ENCODE measurements at places on chromosomes 5 and 9. TPM values are rescaled to one million over a fixed set of nuclear protein-coding genes. Genes with fewer than 3 reads are reported as not detected.

The MARCOL gene
- total RNA-seq = not detected

The CCDC183 gene
- 7.3 TPM for total RNA-seq

The GARIN3 gene
- total RNA-seq = not detected

The TDRD7 gene
- total RNA-seq = 31.9 TPM

The ACO1 gene
- 33.6 TPM for total RNA-seq

The TEX48 gene
- total RNA-seq = not detected

The SRD5A1 gene
- 16.2 TPM for total RNA-seq

The BTNL3 gene
- total RNA-seq = not detected

DNA sequence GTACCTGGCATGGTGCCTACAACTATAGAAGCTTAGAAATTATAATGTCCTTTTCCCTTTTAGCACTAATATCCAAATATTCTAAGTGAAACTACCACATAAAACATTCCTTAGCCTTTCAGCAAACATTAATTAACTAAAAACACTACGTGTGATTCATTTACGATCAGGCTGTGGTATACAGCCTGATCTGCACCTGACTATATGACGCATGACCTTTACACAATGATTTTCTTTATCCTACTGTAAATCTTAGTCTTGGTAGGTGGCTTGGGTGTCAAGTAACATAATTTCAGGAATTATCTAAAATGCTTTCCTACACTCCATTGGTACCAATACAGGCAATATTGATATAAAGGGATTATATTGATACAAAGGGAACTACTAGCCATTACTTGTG lies 686.7 kb downstream of the DTWD2 start:
- H3K36me3 ChIP-seq = no peaks in the 10 kb centered on the region
- no peaks in the 10 kb centered on the region for H3K27me3 ChIP-seq
- H3K4me1 ChIP-seq = no peaks in the 10 kb centered on the region
- DNase-seq = no peak

GRCh38 chr5:132481596-132482211 lies 8.9 kb downstream of the IRF1 start:
- H3K27ac ChIP-seq = no peak overlapping the region
- no peaks in the 10 kb centered on the region for H3K4me1 ChIP-seq
- DNase-seq = peak; percentile 41
- H3K27me3 ChIP-seq = no peaks in the 10 kb centered on the region

DNA sequence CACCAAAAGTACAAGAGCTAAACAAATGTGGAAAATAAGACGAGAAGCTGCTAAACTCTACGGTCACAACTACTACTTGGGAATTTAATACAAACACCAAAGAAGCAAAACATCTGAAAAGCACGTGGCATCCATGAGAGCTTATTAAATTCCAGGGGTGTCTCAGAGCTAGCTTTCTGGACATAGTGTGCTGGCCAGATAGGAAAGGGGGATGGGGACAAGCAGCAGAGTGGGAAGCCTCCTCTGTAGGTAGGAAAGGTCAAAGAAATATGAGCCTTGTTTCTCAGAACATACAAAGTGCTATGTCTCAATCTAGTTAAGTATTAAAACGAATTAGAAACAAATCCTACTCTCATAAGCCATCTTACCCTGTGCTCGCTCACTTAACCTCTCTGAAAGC lies 51.3 kb upstream of the GOLPH3 start:
- H3K4me3 ChIP-seq = no peak overlapping the region
- no peak overlapping the region for H3K27ac ChIP-seq
- H3K4me1 ChIP-seq = no peaks in the 10 kb centered on the region
- DNase-seq = no peak
- no peaks in the 10 kb centered on the region for H3K27me3 ChIP-seq
- H3K36me3 ChIP-seq = peaks cover 40% of the 10 kb centered on the region

GRCh38 chr5:59843511-59844213 lies 49.9 kb downstream of the PDE4D start:
- DNase-seq = no peak
- H3K4me3 ChIP-seq = no peak overlapping the region
- no peaks in the 10 kb centered on the region for H3K36me3 ChIP-seq
- no peaks in the 10 kb centered on the region for H3K27me3 ChIP-seq

DNA sequence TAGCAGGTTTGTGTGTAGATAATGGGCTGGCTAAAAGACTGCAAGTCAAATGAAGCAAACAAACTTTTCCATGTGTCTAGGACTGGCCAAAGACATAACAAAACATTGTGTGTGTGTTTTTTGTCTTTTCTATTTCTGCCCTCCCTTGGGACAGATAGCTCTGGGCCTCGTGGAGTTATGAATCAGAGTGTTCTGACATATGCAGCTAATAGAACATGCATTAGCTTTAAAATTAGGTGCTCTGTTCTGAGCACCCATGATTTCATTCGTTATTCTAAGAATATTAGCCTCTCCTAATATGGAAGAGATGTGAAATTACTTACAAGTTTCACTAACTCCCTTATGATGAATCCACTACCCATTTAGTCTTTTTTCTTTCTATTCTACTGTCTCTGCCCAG lies 367.3 kb upstream of the PAPPA start:
- H3K4me3 ChIP-seq = no peak overlapping the region
- H3K36me3 ChIP-seq = no peaks in the 10 kb centered on the region

- no peaks in the 10 kb centered on the region for H3K4me1 ChIP-seq
- no peak for DNase-seq
- peaks cover 30% of the 10 kb centered on the region for H3K36me3 ChIP-seq
- H3K27me3 ChIP-seq = no peaks in the 10 kb centered on the region
- H3K4me3 ChIP-seq = no peak overlapping the region
- no peak overlapping the region for H3K27ac ChIP-seq
Observed at GRCh38 chr9:134053941-134054761, 13.7 kb downstream of the BRD3 start.

DNA sequence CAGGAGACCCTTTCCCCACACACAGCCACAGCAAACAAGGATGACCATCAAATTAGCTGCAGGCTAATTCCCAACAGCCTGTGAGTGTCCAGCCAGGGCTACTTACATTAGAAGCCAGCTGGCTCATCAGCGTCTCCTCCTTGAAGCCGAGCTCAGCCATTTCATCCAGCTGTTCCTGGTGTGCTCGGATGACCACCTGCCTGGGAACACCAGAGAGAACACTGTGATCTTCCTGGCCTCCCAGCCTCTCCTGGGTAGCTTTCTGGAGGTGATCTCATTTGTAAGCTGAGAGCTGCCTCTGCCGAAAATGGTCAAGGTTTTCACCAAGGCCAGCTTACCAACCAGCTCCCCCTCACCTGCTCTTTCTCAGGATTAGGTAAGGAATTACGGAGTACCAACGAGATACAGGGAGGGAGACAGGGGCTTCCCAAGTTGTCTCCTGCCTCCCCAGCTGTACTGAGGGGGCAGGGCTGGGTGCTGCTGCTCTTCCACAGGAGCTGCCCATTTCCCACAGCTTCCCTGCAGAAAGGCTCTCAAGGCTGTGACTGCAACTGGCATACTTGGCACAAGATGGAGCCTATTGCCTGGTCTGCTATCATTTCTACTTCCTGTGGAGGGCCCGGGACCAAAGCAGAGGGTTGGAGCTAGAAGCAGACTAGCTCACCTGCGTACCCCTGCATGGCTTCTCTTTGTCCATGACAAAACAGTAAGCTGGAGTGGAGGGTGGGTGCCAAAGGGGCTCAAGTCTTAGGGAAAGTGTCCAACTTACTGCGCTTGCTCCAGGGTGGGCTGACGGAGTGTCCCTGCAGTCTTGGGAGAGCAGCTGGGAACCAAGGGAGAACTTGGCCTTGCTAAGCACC lies 73.9 kb downstream of the KIF24 start:
- H3K27ac ChIP-seq = no peak overlapping the region
- no peak for DNase-seq
- H3K36me3 ChIP-seq = peaks cover 66% of the 10 kb centered on the region
- no peaks in the 10 kb centered on the region for H3K27me3 ChIP-seq

GRCh38 chr9:90515510-90515909 lies 127.1 kb downstream of the DIRAS2 start:
- no peaks in the 10 kb centered on the region for H3K27me3 ChIP-seq
- no peak overlapping the region for H3K27ac ChIP-seq
- H3K36me3 ChIP-seq = no peaks in the 10 kb centered on the region
- no peak for DNase-seq
- no peak overlapping the region for H3K4me3 ChIP-seq
- peaks cover 11% of the 10 kb centered on the region for H3K4me1 ChIP-seq

DNA sequence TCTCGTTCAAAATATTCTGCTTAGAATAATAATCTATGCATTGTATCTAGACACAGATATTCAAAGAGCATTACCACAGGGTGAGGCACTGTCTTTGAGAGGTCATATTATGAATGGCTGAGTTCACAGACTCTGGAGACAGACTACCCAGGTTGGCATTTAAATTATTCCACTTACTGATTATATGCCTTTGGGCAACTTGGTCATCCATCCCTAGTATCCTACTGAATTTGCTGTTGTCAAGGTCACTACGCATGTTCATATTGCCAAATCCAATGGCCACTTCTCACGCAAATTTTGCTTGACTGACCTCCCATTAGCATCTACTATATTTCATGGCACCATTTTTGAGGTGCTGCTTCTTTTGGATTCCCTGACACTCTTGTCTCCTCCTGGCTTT lies 498.6 kb upstream of the TLE4 start:
- no peak overlapping the region for H3K4me3 ChIP-seq
- H3K36me3 ChIP-seq = no peaks in the 10 kb centered on the region
- no peak for DNase-seq
- H3K4me1 ChIP-seq = no peaks in the 10 kb centered on the region

GRCh38 chr9:24382566-24382965 lies 163.1 kb downstream of the IZUMO3 start:
- no peak overlapping the region for H3K4me3 ChIP-seq
- DNase-seq = no peak
- no peaks in the 10 kb centered on the region for H3K27me3 ChIP-seq
- H3K4me1 ChIP-seq = peaks cover 4% of the 10 kb centered on the region
- H3K36me3 ChIP-seq = no peaks in the 10 kb centered on the region

DNA sequence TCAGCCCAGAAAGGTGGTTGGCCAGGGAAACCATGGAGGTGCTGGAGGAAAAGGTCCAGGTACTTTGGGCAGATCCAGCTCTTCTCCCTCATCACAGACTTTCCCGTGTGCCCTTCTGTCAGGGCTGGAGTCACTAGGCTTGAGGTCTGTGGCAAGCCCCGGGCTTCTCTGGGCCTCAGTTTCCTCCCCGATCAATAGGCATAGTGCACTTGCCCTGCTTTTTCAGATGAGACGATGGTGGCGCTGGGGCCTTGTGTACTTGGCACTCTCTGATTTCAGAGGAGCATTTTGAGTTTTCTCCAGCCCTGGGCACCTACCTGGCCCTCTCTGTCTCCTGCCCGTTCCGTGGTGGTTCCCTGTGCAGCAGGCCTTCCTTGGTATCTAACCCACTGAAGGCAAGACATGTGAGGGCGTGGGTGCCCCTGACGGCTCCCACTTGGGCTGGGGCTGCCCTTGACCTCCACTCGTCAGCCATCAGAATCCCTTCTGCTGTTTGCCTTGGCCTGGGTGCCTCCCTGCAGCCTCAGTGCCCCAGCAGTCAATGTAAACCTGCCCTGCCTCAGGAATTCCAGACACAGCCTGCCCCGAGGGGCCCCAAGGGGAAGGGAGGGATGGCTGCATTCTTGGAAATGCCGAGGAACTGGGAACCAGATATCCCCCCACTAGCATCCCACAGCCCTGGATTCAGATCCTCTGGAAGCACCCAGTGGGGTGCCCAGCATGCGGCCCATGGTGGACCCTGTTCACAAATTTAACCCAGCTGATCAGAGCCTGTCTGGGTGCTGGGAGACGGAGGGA lies 66.3 kb upstream of the COL5A1 start:
- DNase-seq = peak; percentile 46
- no peak overlapping the region for H3K4me3 ChIP-seq
- H3K4me1 ChIP-seq = no peaks in the 10 kb centered on the region
- H3K27ac ChIP-seq = no peak overlapping the region
- H3K36me3 ChIP-seq = no peaks in the 10 kb centered on the region

GRCh38 chr5:96730586-96730985 lies 68.4 kb downstream of the CAST start:
- peaks cover 4% of the 10 kb centered on the region for H3K4me1 ChIP-seq
- no peak for DNase-seq
- no peaks in the 10 kb centered on the region for H3K36me3 ChIP-seq

- peak overlapping the region; percentile 89 for H3K27ac ChIP-seq
- no peaks in the 10 kb centered on the region for H3K27me3 ChIP-seq
- peak; percentile 85 for DNase-seq
- H3K4me1 ChIP-seq = peaks cover 1% of the 10 kb centered on the region
- H3K36me3 ChIP-seq = peaks cover 23% of the 10 kb centered on the region
- no peak overlapping the region for H3K4me3 ChIP-seq
Observed at GRCh38 chr9:96344458-96345180, 38.9 kb downstream of the SLC35D2 start.

GRCh38 chr9:4932681-4933080 lies 52.4 kb upstream of the JAK2 start:
- H3K27me3 ChIP-seq = no peaks in the 10 kb centered on the region
- no peak for DNase-seq
- no peaks in the 10 kb centered on the region for H3K4me1 ChIP-seq
- H3K36me3 ChIP-seq = no peaks in the 10 kb centered on the region
- no peak overlapping the region for H3K27ac ChIP-seq

- H3K27ac ChIP-seq = no peak overlapping the region
- H3K36me3 ChIP-seq = no peaks in the 10 kb centered on the region
Observed at GRCh38 chr5:122442938-122443337, 130.9 kb downstream of the SNCAIP start.

- H3K36me3 ChIP-seq = no peaks in the 10 kb centered on the region
- peaks cover 20% of the 10 kb centered on the region for H3K4me1 ChIP-seq
- no peak overlapping the region for H3K27ac ChIP-seq
- H3K4me3 ChIP-seq = peak overlapping the region; percentile 85
- DNase-seq = peak; percentile 74
Observed at GRCh38 chr5:112417931-112418658, 982 bp downstream of the EPB41L4A start.

GRCh38 chr5:157292599-157292998 lies 26.7 kb downstream of the CYFIP2 start:
- no peaks in the 10 kb centered on the region for H3K4me1 ChIP-seq
- no peak for DNase-seq
- no peaks in the 10 kb centered on the region for H3K27me3 ChIP-seq

DNA sequence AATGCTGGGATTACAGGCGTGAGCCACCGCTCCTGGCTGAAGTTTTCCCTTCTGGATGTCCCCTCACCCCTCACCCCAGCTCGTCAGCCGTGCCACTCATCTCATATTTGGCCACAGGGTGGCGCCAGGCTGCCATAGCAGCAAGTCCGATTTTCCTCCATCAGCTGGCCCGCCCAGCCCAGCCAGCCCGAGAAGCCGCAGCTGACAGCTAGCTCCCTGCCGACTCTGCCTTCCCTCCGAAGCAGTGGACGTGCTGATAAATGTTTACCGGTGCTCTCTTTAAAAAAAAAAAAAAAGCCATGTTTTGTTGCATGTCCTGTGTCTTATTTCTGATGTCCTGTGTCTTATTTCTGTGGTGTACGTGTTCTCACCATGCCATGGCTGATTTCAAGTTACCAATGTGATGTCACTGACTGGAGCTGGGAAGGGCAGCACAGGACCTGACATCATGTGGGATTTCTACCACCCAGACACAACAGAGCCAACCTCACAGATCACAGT lies 58.3 kb downstream of the PFDN1 start:
- no peaks in the 10 kb centered on the region for H3K4me1 ChIP-seq
- H3K27ac ChIP-seq = no peak overlapping the region
- peaks cover 30% of the 10 kb centered on the region for H3K36me3 ChIP-seq
- no peaks in the 10 kb centered on the region for H3K27me3 ChIP-seq

Data from endodermal cell (in vitro differentiated cells).